Cerebellar nuclear complex (tissue), 1 donor: ENCODE measurements at places on chromosomes 1 and 21.

GRCh38 chr1:10776190-10776905 lies 20.1 kb downstream of the CASZ1 start:
- no peak for DNase-seq

- no peak for DNase-seq
These were observed 38.0 kb upstream of the EPS8L3 start for GRCh38 chr1:109801791-109802135.

- no peak for DNase-seq
These were observed 37.6 kb upstream of the KRTAP19-8 start for GRCh38 chr21:31075848-31076247.

GRCh38 chr1:109906839-109907180 lies 3.8 kb upstream of the CSF1 start:
- DNase-seq: no peak

DNA sequence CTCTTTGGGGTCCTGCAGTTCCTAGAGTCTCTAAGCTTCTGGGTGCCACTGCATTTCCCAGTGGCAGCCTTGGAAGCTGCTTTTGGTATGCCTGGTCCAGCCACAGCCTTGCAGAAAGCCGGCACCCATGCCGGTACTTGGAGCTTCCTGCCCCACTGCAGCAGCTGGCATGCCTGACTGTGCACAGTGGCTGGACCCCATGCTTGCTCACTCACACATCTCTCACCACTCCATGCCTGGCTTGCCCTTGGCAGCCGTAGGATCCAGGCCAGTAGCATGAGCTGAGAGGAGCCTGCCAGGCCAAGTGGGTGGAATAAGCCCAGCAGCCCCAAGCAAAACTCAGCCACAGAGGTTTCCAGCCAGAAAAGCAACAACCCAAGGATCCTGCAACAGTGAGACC lies 20.3 kb upstream of the FNBP1L start:
- no peak for DNase-seq

DNA sequence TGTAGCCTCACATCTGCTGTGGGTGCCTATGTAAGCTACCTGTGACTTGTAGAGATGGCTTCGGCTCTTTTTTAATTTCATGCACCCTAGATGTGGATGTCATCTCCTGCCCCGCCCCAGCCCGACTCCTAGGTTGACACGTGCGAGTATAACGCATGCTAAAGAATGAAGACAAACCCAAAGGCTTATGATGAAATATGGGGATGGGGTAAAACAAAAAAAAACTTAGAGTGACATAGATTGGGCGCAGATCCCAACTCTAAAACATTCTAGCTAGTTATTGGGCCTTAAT lies 613 bp upstream of the ERO1B start:
- no peak for DNase-seq

- no peak for DNase-seq
These were observed 10.6 kb upstream of the COL6A1 start for GRCh38 chr21:45970674-45971615.

DNA sequence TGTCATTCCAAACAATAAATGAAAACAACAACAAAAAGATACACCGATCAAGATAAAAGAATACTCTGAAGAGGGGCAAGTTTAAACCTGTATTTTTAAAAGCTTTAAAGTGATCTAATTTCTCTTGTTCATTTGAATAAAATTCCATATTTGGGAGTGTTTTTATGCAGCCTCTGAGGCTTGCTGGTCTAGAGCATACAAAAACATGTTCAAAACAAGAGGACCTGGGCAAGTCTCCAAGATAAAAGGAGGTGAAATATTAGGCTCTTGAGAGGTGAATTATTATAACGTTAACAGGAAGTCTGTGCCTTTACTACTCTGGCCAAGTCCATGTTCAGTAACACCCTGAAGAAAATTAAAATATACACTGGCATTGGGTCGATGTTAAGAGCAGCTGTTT lies 20.1 kb downstream of the URB1 start:
- DNase-seq: no peak

DNA sequence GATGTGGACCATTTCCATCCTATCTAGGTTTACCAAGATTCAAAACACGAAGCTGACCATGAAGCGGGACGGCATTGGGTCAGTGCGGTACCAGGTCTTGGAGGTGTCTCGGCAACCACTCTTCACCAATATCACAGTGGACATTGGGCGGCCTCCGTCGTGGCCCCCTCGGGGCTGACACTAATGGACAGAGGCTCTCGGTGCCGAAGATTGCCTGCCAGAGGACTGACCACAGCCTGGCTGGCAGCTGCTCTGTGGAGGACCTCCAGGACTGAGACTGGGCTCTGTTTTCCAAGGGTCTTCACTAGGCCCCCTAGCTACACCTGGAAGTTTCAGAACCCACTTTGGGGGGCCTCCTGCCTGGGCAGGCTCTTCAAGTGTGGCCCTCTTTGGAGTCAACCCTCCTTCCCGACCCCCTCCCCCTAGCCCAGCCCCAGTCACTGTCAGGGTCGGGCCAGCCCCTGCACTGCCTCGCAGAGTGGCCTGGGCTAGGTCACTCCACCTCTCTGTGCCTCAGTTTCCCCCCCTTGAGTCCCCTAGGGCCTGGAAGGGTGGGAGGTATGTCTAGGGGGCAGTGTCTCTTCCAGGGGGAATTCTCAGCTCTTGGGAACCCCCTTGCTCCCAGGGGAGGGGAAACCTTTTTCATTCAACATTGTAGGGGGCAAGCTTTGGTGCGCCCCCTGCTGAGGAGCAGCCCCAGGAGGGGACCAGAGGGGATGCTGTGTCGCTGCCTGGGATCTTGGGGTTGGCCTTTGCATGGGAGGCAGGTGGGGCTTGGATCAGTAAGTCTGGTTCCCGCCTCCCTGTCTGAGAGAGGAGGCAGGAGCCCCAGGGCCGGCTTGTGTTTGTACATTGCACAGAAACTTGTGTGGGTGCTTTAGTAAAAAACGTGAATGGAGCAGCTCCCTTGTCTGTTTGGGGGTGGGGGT lies 864 bp upstream of the CCDC24 start:
- no peak for DNase-seq

DNA sequence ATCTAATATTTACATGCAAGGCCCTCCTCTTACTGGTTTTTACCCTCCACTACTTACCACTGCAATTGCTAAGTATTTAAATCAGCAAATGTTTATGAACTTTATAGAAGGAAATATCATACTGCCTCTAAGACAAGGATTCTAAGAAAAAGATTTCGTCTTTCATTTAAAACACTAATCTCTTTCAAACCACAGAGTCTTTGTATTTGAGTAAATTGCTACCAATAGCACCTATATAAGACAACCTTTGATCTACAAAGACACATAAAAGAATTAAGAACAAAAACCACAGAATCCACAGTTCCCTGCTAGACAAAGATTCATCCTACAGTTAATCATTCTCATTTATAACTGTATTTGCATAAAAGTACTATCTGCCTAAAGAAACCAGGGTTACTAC lies 37.6 kb downstream of the RNF115 start:
- no peak for DNase-seq

GRCh38 chr21:44866780-44867179 lies 6.7 kb downstream of the PTTG1IP start:
- DNase-seq: no peak

- DNase-seq: no peak
These were observed 32.7 kb upstream of the ZNF326 start for GRCh38 chr1:89962024-89962741.

DNA sequence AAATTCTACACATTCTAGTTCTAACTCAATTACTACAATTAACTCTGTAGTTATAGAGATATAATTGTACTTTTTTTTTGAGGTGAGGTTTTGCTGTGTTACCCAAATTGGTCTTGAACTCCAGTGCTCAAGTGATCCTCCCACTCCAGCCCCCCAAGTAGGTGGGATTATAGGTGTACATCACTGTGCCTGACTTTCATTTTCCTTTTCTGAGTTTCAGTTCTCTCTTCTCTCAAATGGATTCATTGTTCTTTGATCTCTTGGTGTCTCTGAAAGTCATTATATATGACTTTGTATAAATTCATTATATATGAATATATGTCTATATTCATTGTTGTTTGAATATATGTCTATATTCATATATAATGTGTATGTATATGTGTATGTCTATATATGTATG lies 74.0 kb upstream of the GALNT2 start:
- no peak for DNase-seq

DNA sequence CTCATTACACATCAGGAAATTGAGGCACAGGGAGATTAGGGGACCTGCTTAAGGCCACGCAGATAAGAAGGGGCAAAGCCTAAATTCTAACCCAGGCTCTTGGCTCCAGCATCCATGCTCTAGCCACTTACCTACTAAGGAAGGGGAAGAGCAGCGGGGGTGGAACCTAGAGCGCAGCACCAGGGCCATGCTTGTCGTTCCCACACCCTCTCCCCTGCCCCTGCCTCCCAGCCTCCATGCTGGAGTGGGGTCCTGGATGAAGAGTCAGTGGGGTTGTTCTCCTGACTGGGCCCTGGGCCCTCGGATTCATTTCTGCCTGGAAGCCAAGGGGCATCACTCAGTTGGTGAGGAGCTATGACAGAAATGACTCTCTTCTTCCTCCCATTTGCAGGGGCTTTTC lies 133.3 kb downstream of the FOXD2 start:
- DNase-seq: no peak

DNA sequence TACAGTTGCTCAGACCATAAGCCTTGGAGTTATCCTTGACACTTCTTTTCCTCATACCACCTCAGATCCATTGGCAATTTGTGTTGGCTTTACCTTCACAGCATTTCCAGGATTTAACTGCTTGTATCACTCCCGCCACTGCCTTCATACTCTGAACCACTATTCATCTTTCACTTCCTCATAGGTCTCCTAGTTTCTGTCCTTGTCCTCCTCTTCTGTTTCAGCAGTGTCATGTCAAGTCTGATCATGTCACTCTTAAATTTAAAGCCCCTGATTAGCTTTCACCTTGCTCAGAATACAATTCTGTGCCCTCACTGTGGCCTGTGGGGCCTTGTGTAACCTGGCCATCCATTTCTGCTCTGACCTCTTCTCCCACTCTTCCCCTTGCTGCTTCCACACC lies 34.7 kb upstream of the C1orf115 start:
- no peak for DNase-seq
